Foreskin keratinocyte (primary cell): ENCODE measurements at places on chromosomes 16 and 17. TPM values are rescaled to one million over a fixed set of nuclear protein-coding genes. Genes with fewer than 3 reads are reported as not detected.

Gene RHBDL1
- 1.3 and 2.0 TPM in 2 replicates for total RNA-seq

Gene NEUROD2
- total RNA-seq = not detected in 2 replicates

Gene TP53TG3F
- total RNA-seq = not detected in 2 replicates

Gene B4GALNT2
- total RNA-seq = 0.31 and 0.53 TPM in 2 replicates

Gene CDRT15L2
- not detected in 2 replicates for total RNA-seq

Gene ANKS4B
- not detected in 2 replicates for total RNA-seq

Gene BAIAP3
- 0.07 and 0.27 TPM in 2 replicates for total RNA-seq

Gene TEKT1
- total RNA-seq = not detected in 2 replicates

Gene NPIPB4
- 25.0 and 28.8 TPM in 2 replicates for total RNA-seq

Gene BCO1
- not detected in 2 replicates for total RNA-seq

Gene TERB1
- 0.04 TPM in 1 of 2 replicates, not detected in the other for total RNA-seq

Gene EPN3
- 124 and 225 TPM in 2 replicates for total RNA-seq

Gene SPATA22
- not detected in 2 replicates for total RNA-seq

Gene RHBDL3
- total RNA-seq = 0.03 TPM in 1 of 2 replicates, not detected in the other

Gene RNF151
- total RNA-seq = not detected in 2 replicates

Gene CTRB1
- not detected in 2 replicates for total RNA-seq

Gene KRT14
- total RNA-seq = 12,113 and 14,268 TPM in 2 replicates

Gene TBC1D16
- 19.3 and 22.4 TPM in 2 replicates for total RNA-seq

Gene CIBAR2
- total RNA-seq = not detected in 2 replicates

Gene HAS3
- 9.1 and 15.1 TPM in 2 replicates for total RNA-seq

Gene KRTAP9-7
- not detected in 2 replicates for total RNA-seq

Gene SHPK
- 12.5 and 15.3 TPM in 2 replicates for total RNA-seq

Gene TMC6
- 14.3 and 23.7 TPM in 2 replicates for total RNA-seq

Gene RTN4RL1
- 2.6 and 4.2 TPM in 2 replicates for total RNA-seq

Gene HP
- total RNA-seq = not detected in 2 replicates

Gene CDK3
- 3.3 TPM in 2 replicates for total RNA-seq

Gene KRTAP9-2
- total RNA-seq = not detected in 2 replicates

Gene AATK
- 0.14 and 0.18 TPM in 2 replicates for total RNA-seq

Gene NTN3
- 0.04 and 0.07 TPM in 2 replicates for total RNA-seq

Gene COX6A2
- total RNA-seq = not detected in 2 replicates
